ENCODE measurements at places on chromosomes 4 and X. TPM values are rescaled to one million over a fixed set of nuclear protein-coding genes. Genes with fewer than 3 reads are reported as not detected.

- no peak for DNase-seq
These were observed 12.6 kb downstream of the DGKQ start for GRCh38 chr4:960636-961350.

KLB gene
- total RNA-seq = not detected

GRCh38 chrX:149494844-149495565 lies 10.1 kb downstream of the IDS start:
- DNase-seq = no peak

DNA sequence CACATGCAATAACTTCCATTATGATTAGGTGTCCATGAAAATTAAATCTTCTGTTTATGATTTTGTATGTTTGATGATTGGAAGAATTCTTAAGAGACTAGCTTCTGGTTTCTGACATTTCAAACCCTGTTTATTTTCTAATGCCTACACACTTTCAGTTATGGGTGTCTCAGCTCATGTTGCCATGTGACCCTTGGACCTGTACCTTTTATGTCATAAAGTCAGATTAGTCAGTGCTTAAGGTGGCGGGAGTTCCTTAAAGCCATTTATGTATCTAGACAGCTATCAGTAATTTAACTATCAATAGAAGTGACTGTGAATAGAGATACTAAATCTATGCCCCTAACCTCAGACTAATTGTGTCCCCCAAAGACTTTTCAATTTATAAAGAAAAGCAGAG lies 155.6 kb downstream of the GBA3 start:
- no peak for DNase-seq

Measured in fibroblast of the aortic adventitia (primary cell).